Trophoblast cell (in vitro differentiated cells and primary cell): ENCODE measurements at places on chromosomes 13 and 19.
A peak's percentile ranks its signal among the peaks of the same experiment; 100 is the strongest.

DNA sequence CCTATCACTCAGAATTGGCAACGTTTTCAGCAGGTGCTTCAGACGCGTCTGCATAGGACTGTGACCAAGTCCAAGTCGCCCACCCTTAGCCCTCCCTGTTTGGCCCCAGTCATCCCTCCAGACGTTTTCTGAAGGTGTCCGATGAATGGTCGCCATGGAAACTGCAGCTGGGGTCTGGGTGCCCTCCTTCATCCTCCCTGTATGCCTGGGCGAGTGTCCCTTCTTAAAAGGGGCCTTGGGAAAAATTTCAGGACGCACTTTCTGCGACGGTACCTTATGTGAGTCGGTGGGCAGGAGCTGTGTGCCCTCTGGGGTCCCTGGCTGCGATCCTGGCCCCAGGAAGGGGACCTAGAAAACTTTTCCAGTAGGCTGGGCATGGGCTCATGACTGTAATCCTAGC lies 25.1 kb downstream of the MAN2B1 start:
- no peak for DNase-seq

DNA sequence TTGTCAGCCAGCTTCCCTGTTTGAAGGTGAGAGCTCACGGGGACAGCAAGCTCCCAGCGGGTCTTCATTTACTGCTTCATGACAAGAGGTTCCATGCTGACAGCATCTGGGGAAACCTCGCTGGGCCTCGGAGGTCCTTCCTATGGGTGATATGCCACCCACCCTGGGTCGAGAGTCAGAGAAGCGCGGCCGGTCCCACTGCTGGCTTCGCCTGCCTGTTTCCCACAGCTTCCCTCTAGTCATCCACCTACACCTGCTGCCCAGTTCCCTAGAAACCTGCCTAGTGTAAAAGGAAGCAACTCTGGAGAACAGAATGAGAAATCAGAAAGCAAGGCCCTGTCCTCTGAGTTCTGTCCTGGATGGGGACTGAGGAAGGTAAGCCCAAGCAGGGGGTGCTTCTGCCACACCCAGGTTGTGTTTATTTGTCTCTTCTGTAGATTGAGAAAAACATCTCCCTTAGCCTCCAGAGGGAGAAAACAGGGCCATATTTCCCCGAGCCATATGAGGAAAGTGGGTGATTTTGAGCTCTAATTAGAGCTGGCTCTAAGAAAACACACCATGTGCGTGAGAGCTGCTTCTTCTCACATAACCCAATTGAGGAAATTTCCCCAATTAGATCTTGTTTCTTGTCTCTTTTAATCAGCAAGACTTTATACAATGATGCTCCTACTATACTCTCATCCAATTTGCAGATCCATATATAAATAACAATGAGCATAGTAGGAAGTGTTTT lies 504.3 kb downstream of the IRS2 start:
- no peak for DNase-seq

GRCh38 chr19:572743-573518 lies 535 bp downstream of the BSG start:
- peak; percentile 49 for DNase-seq

GRCh38 chr19:41910240-41910991 lies 17.8 kb downstream of the ERFL start:
- DNase-seq, result no peak

GRCh38 chr13:80227645-80228044 lies 113.3 kb downstream of the SPRY2 start:
- no peak for DNase-seq

DNA sequence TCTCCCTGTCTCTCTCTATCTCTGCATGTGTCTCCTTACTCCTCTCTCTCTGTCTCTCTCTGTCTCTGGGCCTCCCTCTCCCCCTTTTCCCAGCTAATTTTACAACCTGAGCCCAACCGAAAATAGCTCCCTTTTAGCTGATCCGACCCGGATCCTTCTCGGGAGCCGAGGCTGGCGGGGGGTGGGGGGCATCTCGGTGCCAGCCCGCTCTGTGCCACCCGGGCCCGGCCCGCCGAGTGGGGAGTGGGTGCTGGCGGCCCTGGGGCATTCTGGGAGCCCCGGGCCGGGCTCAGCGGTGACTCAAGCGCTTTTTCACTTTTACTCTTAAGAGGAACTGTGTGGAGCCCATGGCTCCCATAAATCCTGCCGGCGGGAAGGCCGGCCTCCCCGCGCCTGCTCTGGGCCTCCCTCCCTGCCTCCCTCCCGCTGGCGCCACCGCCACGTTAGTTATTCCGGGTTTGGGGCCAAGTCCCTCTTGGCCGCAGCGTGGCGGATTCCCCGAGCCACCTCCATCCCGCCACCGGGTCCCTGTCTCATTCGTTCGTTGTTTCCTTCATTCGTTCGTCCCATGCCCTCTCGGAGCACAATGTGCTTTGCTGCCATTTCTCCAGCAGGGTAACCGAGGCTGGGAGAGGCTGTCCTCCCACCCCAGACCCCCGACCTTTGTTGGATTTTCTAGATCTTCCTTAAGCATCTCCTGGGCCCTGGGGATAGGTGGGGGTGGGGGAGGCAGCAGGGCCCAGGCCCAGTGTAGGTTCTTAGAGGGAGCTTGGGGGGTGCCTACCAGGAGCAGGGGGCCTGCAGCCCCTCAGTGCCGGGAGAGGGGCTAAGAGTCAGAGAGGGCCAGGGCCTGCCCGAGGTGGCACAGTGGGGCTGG lies 3.2 kb downstream of the NFIC start:
- no peak for DNase-seq

- no peak for DNase-seq
Observed at GRCh38 chr13:106373989-106374572, 161.4 kb downstream of the EFNB2 start.

DNA sequence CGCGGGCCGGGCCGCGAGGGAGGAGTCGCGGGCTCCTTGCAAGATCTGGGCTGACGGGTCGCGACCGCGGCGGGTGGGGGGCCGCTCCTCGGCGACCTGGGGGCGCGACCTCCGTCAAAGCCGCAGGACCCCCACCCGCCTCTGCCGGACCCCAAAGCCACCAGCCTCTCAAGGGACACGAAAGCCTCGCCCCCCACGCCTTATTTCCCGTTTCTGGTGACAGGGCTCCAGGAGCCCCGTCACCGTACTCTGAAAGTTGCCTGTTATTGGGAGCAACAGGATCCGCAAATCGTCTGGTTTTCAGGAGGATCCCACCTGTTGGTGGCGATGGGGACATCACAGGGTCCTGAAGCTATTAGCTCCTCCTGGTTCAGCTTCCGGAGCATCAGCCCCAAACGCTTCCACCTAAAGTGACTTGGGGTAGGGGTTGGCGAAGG lies 530 bp downstream of the MAU2 start:
- DNase-seq, result peak; percentile 10

- DNase-seq, result no peak
Observed at GRCh38 chr13:113803409-113804016, 44.5 kb downstream of the TMEM255B start.

DNA sequence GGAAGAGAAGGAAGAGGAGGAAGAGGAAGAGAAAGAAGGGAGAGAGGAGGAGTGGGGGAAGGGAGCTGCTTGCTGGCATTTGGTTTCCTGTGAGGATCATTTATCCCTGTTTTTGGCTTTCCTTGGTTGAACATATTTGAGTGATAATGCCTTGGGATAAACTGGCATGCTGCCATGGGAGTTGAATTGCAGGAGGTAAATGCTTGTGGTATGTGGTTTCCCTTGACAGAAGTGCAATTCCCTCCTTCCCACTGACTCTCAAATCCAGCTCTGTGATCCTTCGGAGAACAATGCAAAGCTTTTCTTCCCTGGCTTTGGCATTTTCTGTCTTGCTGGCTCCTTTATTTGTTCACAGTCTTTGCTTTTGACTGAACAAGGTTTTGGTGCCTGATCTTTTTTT lies 27.2 kb upstream of the CBY2 start:
- no peak for DNase-seq

GRCh38 chr13:99686944-99687411 lies 185.7 kb downstream of the TM9SF2 start:
- DNase-seq, result no peak

DNA sequence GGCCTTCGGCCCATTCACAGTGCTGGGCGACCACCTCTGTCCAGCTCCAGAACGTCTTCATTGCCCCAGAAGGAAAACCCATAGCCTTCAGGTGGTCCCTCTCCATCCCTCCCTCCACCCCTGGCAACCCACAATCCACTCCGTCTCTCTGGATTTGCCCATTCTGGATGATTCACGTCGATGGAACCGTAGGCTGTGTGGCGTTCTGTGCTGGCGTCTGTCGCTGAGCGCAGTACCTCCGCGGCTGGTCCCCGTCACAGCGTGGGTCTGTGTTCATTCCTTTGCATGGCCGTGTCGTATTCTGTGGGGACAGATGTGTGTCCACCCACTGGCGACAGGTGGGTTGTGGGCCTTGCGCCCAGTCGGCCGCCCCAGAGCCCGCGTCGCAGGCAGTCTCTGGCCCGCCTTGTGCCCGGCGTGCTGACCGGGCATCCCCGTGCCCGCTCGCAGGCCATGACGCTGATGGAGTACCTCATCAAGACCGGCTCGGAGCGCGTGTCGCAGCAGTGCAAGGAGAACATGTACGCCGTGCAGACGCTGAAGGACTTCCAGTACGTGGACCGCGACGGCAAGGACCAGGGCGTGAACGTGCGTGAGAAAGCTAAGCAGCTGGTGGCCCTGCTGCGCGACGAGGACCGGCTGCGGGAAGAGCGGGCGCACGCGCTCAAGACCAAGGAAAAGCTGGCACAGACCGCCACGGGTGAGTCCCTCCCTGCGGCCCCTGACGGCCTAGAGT lies 10.1 kb downstream of the EPN1 start:
- DNase-seq, result no peak

DNA sequence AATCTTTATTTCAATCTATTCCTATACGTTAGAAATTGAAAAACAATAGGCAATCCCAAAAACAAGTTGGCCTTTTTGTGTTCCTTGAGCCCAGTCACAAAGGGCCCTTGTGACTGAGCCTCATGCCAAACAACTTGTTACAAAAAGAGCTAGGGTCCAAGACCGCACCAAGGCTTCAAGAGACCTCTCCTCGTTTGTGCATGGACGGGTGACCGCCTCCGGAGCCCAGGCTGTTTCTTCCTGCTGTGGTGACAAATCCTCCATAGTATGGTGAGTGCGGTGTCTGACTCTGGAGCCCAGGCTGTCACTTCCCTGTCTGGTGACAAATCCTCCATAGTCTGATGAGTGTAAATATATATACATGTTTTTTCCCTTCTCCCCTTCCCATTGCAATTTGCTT lies 63.7 kb downstream of the ZNF93 start:
- DNase-seq, result no peak

DNA sequence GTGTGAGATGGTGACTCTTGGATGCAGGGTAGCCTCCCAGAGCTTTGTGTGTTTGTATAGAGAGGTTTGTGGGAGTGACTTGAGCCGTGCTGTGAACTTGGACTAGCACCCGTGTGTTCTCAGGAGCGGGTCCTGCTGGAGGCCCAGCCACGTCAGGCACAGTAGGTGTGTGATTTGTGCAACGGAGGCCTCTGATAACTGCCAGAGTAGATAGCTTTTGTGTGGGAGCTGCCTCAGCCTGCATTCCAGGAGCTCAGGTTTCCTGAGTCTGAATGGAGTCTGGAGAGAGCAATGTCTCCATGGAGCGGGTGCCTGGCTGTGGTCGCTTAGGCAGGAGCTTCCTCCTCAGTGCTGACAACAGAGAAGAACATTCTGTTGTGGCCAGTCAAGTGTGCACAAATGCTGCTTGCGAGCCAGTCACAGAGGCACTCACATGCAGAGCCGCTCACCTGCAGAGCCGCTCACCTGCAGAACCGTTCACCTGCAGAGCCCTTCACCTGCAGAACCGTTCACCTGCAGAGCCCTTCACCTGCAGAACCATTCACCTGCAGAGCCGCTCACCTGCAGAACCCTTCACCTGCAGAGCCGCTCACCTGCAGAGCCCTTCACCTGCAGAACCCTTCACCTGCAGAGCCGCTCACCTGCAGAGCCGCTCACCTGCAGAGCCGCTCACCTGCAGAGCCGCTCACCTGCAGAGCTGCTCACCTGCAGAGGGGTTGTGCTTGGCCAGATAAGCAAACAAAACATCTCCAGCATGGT lies 32.6 kb downstream of the TFDP1 start:
- no peak for DNase-seq

GRCh38 chr19:45409557-45409920 lies 3.1 kb downstream of the POLR1G start:
- no peak for DNase-seq

GRCh38 chr13:73058432-73058735 lies 421 bp upstream of the KLF5 start:
- no peak for DNase-seq

GRCh38 chr13:44747179-44747578 lies 171.0 kb upstream of the TSC22D1 start:
- no peak for DNase-seq

DNA sequence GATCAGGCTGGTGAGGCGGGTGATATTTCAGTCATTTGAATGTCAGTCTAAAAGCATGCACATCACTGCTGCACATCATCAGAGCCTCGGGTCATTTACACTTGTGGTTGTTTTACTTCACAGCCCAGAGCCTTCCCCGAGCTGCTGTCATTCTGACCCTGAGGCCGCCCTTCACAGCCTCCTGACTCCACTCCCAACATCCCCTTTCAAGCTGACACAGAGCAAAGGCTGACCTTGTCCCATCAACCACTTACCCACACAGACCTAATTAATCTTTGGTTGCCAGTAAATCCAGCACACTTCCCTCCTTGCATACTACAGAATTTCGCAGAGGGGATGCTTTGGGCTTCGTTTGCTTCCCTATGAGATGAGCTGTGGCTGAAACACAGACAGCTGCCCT lies 528.1 kb downstream of the DIAPH3 start:
- DNase-seq, result peak; percentile 30

DNA sequence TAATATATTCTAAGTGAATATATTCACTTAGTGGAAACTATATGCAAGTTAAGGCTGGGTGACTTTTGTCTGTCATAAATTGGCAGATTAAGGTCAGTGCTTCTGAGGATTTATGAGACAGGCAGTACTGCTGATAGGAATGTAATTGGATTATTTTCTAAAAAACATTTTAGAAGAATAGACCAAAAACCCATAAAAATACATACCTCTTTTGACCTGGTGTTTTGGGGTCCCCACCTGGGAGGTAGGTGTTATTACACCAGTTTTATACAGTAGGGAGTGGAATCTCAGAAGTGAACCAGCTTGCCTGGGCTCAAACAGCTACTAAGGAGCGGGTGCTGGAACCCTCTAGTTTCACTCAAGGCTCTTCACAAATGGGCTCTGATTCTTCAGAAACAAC lies 25.3 kb downstream of the COG3 start:
- no peak for DNase-seq

GRCh38 chr19:39197808-39198207 lies 1.0 kb downstream of the NCCRP1 start:
- no peak for DNase-seq

DNA sequence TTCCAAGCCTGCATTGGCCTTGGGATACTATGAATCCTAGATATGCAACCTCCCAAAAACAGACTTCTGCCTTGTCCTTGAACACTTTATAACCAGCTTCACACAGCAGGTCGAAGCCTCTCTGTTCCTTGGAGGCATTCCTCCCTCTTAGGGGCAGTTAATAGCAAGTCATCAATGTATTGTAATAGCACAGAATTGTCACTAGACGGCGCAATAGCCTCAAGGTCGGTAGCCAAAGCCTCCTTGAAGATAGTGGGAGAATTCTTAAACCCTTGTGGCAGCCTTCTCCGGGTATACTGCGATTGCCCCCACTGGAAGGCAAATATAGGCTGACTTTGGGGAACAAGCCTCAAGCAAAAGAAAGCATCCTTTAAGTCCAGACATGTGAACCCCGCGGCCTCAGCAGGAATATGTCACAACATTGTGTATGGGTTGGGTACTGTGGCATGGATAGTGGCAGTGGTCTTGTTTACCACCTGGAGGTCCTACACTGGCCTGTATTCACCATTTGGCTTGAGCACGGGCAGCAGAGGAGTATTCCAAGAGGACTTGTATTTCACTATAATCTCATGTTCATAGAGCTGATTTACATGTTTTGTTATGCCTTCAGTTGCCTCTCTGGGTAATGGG lies 61.1 kb downstream of the ZNF431 start:
- DNase-seq, result no peak

- no peak for DNase-seq
Observed at GRCh38 chr13:31801088-31801487, 61.8 kb downstream of the RXFP2 start.
